ENCODE measurements at places on chromosomes 13 and 19. TPM values are rescaled to one million over a fixed set of nuclear protein-coding genes. Genes with fewer than 3 reads are reported as not detected.
A peak's percentile ranks its signal among the peaks of the same experiment; 100 is the strongest.

Gene MEF2B
- total RNA-seq: 2.6 TPM

Gene ZNF442
- total RNA-seq: 1.5 TPM

- DNase-seq: no peak
- no peak overlapping the region for H3K27ac ChIP-seq
- H3K27me3 ChIP-seq: no peaks in the 10 kb centered on the region
- no peaks in the 10 kb centered on the region for H3K4me1 ChIP-seq
- H3K4me3 ChIP-seq: no peak overlapping the region
- peaks cover 2% of the 10 kb centered on the region for H3K36me3 ChIP-seq
Measured at GRCh38 chr19:13931391-13932148, 6.6 kb downstream of the PODNL1 start.

GRCh38 chr19:49217382-49217781, 59.8 kb downstream of the TRPM4 start:
- no peak for DNase-seq
- no peaks in the 10 kb centered on the region for H3K4me1 ChIP-seq
- no peaks in the 10 kb centered on the region for H3K27me3 ChIP-seq
- H3K27ac ChIP-seq: no peak overlapping the region

Gene LILRB4
- not detected for total RNA-seq

DNA sequence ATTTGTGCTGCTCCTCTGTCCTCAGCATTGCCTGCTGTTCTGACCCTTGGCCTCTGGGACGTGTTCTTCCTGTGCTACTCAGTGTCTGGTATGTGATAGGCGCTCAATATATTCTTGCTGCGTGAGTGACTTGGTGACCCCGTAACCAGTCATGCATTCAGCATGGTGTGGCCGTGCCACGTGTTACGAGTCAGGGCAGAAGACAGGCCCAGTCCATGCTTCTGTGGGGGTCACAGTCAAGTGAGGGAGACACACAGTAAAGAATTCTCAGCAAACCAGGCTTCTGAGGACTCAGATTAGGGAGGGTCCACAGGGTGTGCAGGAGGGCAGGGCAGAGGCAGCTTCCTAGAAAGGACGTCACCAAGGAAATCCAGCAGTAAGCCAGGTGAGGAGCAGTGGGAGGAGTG, 7.9 kb downstream of the PPP1R37 start:
- H3K27ac ChIP-seq: peak overlapping the region; percentile 10
- no peaks in the 10 kb centered on the region for H3K27me3 ChIP-seq
- peaks cover 5% of the 10 kb centered on the region for H3K36me3 ChIP-seq
- DNase-seq: no peak

- no peaks in the 10 kb centered on the region for H3K27me3 ChIP-seq
- H3K27ac ChIP-seq: no peak overlapping the region
- no peaks in the 10 kb centered on the region for H3K4me1 ChIP-seq
Measured at GRCh38 chr19:27776020-27776419, 1436.9 kb downstream of the UQCRFS1 start.

- DNase-seq: no peak
- peaks cover 21% of the 10 kb centered on the region for H3K4me1 ChIP-seq
Measured at GRCh38 chr13:50085063-50085462, 69.8 kb downstream of the KCNRG start.

DNA sequence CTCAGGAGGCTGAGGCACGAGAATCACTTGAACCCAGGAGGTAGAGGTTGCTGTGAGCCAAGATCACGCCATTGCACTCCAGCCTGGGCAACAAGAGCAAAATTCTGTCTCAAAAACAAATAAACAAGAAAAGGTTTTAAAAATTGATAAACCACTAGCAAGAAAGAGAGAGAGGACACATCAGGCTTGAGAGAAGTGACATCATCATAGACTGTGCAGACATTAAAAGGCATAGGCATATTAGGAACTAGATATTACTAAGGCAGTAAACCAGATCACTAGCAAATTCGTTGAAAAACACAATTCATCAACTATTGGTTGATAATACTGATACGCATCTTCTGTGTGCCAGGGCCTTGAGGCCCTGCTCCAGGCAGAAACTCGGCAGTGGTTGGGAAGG, 7.7 kb downstream of the A1BG start:
- H3K4me3 ChIP-seq: peak overlapping the region; percentile 96
- no peak for DNase-seq
- no peaks in the 10 kb centered on the region for H3K27me3 ChIP-seq

GRCh38 chr13:90258129-90258528, 1089.4 kb upstream of the MIR17HG start:
- no peak for DNase-seq
- H3K4me3 ChIP-seq: no peak overlapping the region
- no peaks in the 10 kb centered on the region for H3K36me3 ChIP-seq
- no peaks in the 10 kb centered on the region for H3K27me3 ChIP-seq
- H3K27ac ChIP-seq: no peak overlapping the region
- no peaks in the 10 kb centered on the region for H3K4me1 ChIP-seq
